ENCODE measurements at places on chromosomes 4 and X. TPM values are rescaled to one million over a fixed set of nuclear protein-coding genes. Genes with fewer than 3 reads are reported as not detected.

SPATA18 gene
- total RNA-seq: not detected

USP26 gene
- not detected for total RNA-seq

CITED1 gene
- total RNA-seq: 1.3 TPM

TLR1 gene
- not detected for total RNA-seq

DOCK11 gene
- total RNA-seq: 2.7 TPM

FAM90A26 gene
- total RNA-seq: not detected

UGT2B11 gene
- not detected for total RNA-seq

NKX3-2 gene
- total RNA-seq: 2.4 TPM

VCX3A gene
- not detected for total RNA-seq

RPL39 gene
- total RNA-seq: 1,787 TPM

ZNF280C gene
- 6.4 TPM for total RNA-seq

UGT2B15 gene
- total RNA-seq: 0.32 TPM

STS gene
- 49.1 TPM for total RNA-seq

MAGEA6 gene
- total RNA-seq: not detected

KLHL2 gene
- total RNA-seq: 14.5 TPM

PLS3 gene
- total RNA-seq: 211 TPM

HHIP gene
- total RNA-seq: 0.32 TPM

SOWAHB gene
- total RNA-seq: 6.3 TPM

ENPP6 gene
- not detected for total RNA-seq

PHKA1 gene
- 5.1 TPM for total RNA-seq

MTHFD2L gene
- total RNA-seq: 11.6 TPM

RBM46 gene
- not detected for total RNA-seq

SSX4 gene
- not detected for total RNA-seq

SUPT20HL1 gene
- not detected for total RNA-seq
